ENCODE measurements at places on chromosomes 6 and 20. TPM values are rescaled to one million over a fixed set of nuclear protein-coding genes. Genes with fewer than 3 reads are reported as not detected.

GRCh38 chr6:159271257-159271656, 102.1 kb downstream of the FNDC1 start:
- no peak for DNase-seq

- no peak for DNase-seq
These were observed 41.7 kb downstream of the COL19A1 start for GRCh38 chr6:69907981-69908498.

SSTR4 gene
- total RNA-seq = not detected

DNA sequence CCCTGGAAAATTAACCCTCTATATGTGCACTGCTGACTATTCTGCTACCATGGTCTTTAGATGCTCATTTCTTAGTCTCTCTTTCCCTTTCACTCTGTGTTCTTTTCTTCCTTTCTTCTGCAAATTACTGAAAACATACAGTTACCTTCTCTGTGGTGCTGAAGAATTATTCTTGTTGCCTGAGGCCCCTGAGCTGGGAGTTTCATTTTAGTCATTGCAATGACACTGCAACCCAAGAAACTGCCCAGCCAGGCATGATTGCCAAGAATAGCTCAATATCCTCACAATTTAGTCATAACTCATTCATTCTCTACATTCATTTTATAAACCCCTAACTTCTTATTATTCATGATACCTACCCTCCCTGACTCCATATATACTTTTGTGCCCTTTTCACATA, 245.8 kb upstream of the RAB32 start:
- peak; percentile 47 for DNase-seq

GRCh38 chr6:25387483-25387882, 108.3 kb downstream of the CARMIL1 start:
- DNase-seq = no peak

GRCh38 chr20:58774667-58775263, 75.9 kb downstream of the GNAS-AS1 start:
- no peak for DNase-seq

GRCh38 chr6:99492092-99492491, 23.1 kb downstream of the USP45 start:
- no peak for DNase-seq

XRN2 gene
- 175 TPM for total RNA-seq

MARCKS gene
- 184 TPM for total RNA-seq

Data from M059J (cell line).